Ureter (tissue), 1 donor: ENCODE measurements at places on chromosomes 7 and 10.

DNA sequence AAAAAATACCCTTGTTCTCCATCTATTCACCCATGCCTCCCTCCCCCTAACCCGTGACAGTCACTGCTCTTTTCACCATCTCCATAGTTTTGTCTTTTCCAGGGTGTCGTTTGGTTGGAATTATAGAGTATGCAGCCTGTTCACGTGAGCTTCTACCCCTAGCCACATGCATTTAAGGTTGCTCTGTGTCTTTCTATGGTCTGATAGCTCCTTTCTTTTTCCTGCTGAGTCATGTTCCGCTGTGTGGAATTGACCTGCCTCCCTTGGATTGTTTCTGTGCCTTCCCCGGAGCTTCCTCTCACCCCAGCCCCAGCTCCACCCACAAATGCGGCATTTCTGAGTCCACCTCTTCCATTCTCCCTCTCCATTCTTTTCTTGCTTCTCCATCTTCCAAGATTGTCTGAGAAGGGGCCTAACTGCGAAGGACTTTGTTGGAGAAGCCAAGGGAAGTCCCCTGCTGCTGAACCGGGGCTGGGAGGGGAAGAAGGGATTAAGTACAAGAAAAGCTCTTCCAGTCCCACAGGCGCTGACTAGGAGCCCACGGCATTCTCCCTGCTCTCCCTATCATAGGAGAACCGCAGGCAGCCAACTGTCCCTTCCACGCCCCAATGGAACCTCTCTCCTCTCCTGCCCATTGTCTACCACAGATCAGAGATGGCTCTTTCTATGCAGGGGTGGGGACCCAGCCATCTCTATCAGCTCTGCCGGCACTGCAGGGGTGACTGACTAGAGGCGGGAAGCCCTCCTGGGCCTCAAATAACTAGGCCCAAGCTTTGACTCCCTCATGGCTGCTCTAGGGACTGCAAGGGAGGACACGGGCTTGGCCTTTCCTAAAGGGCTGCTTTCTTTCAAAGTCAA, 87.5 kb upstream of the ANLN start:
- no peak for DNase-seq

GRCh38 chr10:113802997-113803396, 50.9 kb downstream of the DCLRE1A start:
- DNase-seq = no peak

- no peak for DNase-seq
These were observed 120.0 kb downstream of the PDE1C start for GRCh38 chr7:31950091-31950755.

DNA sequence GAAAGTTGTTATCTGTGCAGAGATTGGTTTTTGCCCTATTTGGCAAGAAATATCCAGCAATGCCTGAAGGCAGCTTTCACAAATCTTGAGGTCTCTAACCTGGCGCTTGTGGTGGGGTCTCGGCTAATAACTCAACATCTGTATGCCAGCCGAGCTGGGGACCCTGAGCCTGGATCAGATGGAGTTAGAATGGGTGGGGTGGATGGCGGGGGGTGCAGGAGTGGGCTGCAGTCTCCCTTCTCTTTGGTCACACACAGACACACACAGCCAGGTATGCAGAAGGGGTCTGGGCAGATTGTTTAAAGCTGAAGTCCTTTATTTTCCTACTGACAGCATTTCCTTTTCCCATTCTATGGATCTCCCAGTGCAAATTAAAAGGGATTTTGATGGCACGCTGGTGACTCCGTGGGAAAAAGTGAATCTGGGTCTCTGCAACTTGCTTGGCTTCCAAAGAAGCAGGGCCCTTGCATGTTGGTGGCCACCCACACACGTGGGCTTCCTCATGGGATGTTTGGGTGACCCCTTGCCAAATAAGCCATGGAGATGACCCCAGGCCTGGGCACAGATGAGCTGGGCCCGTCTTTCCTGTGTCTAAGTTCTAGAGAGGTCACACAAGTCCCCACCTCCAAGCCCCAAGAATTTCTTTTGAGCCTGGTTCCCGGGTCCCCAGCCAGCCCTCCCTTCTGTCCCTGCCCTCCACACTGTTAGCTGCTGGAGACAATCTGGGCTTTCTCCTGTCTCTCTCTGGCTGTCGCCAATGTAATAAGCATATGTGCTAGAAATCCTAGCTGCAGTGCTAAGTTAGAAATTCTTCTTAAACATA, 39.9 kb upstream of the EMX2 start:
- no peak for DNase-seq

GRCh38 chr7:148214101-148214500, 376.5 kb upstream of the C7orf33 start:
- no peak for DNase-seq

- peak; percentile 57 for DNase-seq
These were observed 2.0 kb downstream of the SEMA3D start for GRCh38 chr7:85184599-85185423.

GRCh38 chr10:60414111-60414510, 24.4 kb upstream of the ANK3 start:
- DNase-seq = no peak

DNA sequence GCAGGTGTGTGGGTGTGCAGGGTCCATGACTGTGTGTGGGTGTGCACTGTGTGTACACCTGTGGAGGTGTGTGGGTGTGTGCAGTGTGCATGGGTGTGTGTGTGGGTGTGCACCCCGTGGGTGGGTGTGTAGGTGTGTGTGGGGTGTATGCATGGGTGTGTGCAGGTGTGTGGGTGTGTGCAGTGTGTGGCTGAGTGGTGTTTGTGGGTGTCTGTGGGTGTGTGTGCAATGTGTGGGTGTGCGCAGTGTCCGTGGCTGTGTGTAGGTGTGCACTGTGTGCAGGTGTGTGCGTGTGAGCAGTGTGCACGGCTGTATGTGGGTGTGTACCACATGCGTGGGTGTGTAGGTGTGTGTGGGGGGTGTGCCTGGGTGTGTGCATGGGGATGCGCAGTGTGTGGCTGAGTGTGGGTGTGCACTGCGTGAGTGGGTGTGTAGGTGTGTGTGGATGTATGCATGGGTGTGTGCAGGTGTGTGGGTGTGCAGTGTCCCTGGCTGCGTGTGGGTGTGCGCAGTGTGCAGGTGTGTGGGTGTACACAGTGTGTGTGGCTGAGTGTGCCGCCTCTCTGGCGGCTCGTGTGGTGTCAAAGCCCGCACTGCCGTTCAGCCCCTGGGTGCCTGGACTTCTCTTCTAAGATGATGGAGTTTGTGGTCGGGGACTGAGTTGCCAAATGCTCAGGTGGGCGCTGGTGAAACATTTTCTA, 208.3 kb downstream of the DNAJB6 start:
- DNase-seq = no peak

GRCh38 chr7:44279731-44280505, 45.5 kb downstream of the CAMK2B start:
- peak; percentile 25 for DNase-seq

DNA sequence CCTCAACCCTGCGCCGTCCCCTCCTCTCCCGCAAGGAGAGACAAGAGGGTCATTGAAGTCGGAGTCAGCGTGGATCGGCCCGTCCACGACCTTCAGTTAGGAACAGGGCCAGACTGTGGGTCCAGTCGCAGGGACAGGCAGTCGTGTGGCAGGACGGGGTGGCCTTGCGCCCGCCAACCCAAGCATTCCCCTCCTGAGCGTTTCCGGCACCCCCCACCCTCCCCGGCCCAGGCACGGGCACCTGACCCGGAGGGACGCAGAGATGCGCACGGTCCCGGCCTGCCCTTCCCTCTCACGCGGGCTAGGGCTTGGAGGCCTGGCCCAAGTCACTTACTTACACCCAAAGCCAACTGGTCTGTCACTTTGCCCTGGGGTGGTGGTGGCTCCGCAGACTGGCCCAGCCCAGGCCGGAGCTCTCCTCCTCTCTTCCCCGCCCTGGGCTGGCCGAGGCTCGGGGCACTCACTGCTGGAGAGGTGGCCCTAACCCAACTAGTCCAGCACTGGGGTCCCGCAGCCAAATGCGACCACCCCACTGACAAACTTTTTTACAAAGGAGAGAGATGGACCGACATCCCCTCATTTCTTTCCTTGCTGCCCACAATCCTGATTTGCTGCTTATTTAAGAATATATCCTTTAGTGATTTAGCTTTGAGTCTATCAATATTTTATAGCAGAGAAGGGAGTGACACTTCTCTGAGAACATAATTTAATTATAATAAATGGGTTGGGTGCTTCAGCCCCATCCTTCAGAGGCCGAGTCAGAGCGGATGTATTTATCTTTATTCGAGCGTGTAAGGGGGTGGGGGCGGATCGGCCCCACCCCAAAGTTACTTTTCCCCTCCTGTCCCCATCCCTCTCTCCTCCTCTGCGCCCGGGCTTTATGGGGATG, 1.2 kb upstream of the UNCX start:
- no peak for DNase-seq

GRCh38 chr7:18503126-18503866, 7.7 kb downstream of the HDAC9 start:
- no peak for DNase-seq

DNA sequence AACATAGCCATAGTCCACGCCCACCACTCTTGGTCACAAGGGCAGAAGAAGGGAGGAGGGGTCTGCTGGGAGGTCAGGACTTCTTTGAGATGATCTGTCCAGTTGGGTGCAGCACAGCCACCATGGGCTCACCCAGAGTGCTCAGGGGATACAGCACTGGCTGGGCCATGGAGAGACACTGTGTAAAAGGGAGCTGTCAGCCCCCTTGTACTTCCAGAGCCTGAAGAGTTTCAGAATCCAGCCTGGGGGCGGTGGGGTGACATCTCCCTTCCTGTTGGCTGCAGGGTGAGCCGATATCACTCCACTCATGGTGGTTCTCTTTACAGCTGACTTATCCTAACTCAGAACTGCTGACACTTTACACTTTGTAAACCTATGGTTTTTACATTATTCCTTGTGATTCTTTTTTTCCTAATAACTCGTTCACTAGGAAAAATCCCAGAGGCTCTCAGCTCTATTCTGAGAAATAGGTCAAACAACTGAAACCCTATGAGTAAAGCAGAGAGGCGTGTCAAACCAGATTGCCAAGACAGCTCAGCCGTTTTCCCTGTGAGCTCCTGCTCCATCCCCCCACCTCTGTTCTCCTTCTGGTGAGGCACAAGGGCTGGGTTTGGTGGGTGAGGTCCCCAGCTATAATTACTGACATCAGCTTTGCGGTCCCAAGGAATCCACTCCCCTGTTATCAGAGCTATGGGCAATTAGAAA, 3.2 kb upstream of the MRPS24 start:
- DNase-seq = no peak

DNA sequence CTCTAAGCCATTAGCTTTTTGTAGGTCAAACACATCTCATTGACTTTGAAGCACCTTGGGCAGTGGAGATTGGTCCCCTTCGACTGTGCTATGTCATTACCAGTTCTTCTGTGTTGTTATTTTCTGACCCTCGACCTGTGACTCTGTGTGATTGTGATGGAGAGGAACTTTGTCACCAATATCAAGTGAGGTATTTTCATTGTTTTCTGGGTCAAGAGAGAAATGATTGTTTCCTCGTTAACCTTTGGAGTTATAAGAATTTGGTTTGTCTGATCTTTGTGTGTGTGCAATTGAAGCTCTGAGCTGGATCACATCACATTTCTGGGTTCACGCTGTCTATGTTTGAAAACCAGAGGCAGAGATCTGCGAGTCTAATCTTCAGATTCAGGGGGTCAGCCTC, 432.2 kb upstream of the KLF6 start:
- no peak for DNase-seq

DNA sequence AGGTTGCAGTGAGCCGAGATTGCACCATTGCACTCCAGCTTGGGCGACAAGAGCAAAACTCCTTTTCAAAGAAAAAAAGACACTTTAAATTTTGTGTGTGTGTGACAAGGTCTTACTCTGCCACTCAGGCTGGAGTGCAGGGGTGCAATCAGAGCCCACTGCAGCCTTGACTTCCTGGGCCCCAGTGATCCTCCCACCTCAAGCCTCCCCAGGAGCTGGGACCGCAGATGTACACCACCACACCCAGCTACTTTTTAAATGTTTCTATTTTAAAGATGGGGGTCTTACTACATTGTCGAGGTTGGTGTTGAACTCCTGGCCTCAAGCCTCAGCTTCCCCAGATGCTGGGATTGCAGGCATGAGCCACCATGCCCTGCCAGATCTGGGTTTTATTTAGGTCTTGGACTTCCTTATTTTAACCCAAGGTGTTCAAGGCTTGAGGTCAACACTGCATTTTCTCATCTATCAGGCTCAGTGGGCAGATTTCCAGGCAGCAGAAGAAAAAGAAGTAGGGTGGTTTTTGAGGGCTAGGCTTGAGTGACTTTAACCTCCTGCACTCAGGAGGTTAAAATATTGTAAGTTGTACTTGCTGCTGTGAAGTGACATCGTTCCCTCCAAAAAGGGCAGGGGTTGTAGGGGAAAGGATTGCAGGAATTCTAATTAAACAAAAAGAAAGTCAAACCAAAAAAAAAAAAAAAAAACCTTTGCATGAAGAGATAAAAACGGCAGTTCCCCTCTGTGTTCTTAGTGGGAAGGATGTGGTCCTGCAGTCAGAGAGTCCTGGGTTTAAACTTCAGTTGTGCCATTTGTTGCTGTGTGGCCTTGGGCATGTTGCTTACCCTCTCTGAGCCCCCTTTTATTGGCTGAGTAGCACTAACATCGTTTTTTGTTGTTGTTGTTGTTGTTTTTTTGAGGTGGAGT, 71.5 kb downstream of the CARD11 start:
- no peak for DNase-seq

DNA sequence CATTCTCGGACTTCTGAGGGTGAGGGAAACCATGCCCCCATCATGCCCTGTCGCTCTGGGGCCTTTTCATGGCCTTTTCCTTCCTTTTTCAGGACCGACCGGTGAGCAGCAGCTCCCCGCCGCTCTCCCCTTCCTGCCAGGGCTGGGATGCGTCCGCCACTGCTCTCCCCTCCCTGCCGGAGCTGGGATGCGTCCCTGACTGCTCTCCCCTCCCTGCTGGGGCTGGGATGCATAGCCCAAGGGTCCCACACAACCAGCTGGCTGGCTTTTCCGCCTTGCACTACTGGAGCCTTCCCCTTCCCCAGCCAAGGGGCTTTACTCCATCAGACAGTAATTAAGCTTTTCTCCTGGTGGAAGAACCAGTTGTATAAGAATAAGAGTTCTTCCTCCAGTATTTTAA, 129.7 kb upstream of the COBL start:
- DNase-seq = no peak

DNA sequence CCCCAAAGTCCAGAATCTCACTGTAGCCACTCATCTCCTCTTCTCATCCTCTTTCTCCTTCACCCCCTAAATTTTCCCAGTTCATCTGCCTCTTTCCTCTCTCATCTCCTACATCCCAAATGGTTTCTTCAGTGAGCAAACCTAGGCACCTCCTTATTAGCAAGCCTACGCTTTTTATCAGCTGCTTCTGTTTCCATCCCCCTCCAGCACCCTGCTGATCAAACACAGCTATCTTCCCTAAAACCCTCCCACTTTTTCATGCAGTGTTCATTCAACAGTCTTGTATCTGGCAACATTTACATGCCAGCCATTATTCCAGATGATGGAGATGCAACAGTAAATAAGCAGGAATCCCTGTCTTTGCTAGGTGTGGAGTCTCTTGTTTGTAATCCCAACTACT, 3.3 kb upstream of the ABRAXAS2 start:
- no peak for DNase-seq

- no peak for DNase-seq
These were observed 113.0 kb downstream of the ARID5B start for GRCh38 chr10:62014510-62014909.

GRCh38 chr10:12780634-12781601, 220.6 kb downstream of the CCDC3 start:
- DNase-seq = no peak

GRCh38 chr10:69965086-69965485, 87.6 kb upstream of the MACROH2A2 start:
- no peak for DNase-seq
